ENCODE measurements at places on chromosomes 16 and 17. TPM values are rescaled to one million over a fixed set of nuclear protein-coding genes. Genes with fewer than 3 reads are reported as not detected.

- no peak overlapping the region for H3K27ac ChIP-seq
- H3K27me3 ChIP-seq: no peaks in the 10 kb centered on the region
- peaks cover 19% of the 10 kb centered on the region for H3K4me1 ChIP-seq
- peaks cover 39% of the 10 kb centered on the region for H3K36me3 ChIP-seq
- DNase-seq: no peak
These were observed 5.7 kb downstream of the GOSR2 start for GRCh38 chr17:46928467-46929261.

- no peak overlapping the region for H3K4me3 ChIP-seq
- no peaks in the 10 kb centered on the region for H3K4me1 ChIP-seq
- no peak for DNase-seq
- H3K27me3 ChIP-seq: no peaks in the 10 kb centered on the region
These were observed 83.2 kb upstream of the CLEC18A start for GRCh38 chr16:69867784-69868560.

GRCh38 chr17:67270416-67270815, 25.4 kb upstream of the HELZ start:
- H3K27me3 ChIP-seq: no peaks in the 10 kb centered on the region
- no peak overlapping the region for H3K4me3 ChIP-seq
- H3K4me1 ChIP-seq: no peaks in the 10 kb centered on the region
- DNase-seq: no peak
- no peak overlapping the region for H3K27ac ChIP-seq
- H3K36me3 ChIP-seq: no peaks in the 10 kb centered on the region

Gene CISD3
- total RNA-seq: 27.5 TPM

Gene BLTP2
- 52.9 TPM for total RNA-seq

Gene NDEL1
- total RNA-seq: 19.2 TPM

DNA sequence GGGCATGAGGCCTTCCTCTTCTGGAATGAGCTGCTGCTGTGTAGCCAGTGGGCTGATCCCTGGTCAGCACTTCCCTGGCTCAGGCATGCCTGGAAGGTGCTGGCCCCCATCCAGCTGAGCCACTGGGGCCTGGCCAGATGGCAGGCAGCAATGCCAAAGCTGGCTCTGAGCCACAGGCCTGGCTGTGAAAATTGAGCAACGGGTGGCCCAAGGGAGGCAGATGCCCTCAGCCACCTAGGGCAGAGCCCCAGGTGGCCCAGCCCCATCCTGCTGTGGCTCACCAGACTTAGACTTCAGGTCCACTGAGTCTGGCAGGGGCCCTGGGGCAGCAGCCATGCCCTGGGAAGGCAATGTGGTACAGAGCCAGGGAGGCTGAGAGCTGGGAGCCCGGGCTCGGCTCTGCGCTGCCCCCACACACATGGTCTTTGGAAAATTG, 8.5 kb upstream of the CRHR1 start:
- H3K4me3 ChIP-seq: no peak overlapping the region
- peaks cover 7% of the 10 kb centered on the region for H3K4me1 ChIP-seq
- DNase-seq: peak; percentile 96
- no peak overlapping the region for H3K27ac ChIP-seq

DNA sequence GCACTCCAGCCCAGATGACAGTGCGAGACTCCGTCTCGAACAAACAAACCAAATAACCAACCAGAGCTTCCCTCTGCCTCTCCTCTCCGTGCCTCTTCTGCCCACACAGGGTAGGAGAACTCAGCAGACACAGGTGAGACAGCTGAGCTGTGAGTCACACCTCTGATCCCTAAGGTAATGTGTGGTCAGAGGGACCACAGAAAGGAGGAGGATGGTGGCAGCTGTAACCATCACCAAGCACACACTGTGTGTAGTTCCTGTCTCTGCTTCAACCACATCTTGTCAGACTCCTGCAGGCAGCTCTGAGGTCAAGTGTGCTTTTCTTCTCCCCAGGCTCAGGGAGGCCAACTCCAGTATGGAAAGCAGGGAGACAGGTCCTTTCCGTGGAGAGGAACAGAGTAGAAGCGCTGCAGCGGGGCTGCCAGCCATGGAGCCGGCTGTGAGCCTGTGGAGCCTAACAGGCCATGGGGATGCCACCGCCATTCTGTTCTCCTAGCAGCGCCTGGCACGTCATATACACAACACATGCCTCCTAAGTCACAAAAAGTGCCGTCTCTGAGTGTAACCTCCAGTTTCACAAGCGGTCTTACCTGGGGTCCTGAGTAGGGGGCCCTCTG, 7.1 kb downstream of the NUDT16L1 start:
- H3K36me3 ChIP-seq: peaks cover 62% of the 10 kb centered on the region
- no peak overlapping the region for H3K4me3 ChIP-seq
- no peak overlapping the region for H3K27ac ChIP-seq
- no peaks in the 10 kb centered on the region for H3K4me1 ChIP-seq
- no peak for DNase-seq

GRCh38 chr16:12386192-12386591, 409.7 kb downstream of the SNX29 start:
- no peaks in the 10 kb centered on the region for H3K27me3 ChIP-seq
- no peak overlapping the region for H3K27ac ChIP-seq
- H3K4me3 ChIP-seq: no peak overlapping the region
- DNase-seq: no peak
- H3K4me1 ChIP-seq: no peaks in the 10 kb centered on the region

- no peak for DNase-seq
- H3K27ac ChIP-seq: no peak overlapping the region
- H3K27me3 ChIP-seq: no peaks in the 10 kb centered on the region
- no peaks in the 10 kb centered on the region for H3K36me3 ChIP-seq
These were observed 21.4 kb upstream of the NPTX1 start for GRCh38 chr17:80497726-80498241.

DNA sequence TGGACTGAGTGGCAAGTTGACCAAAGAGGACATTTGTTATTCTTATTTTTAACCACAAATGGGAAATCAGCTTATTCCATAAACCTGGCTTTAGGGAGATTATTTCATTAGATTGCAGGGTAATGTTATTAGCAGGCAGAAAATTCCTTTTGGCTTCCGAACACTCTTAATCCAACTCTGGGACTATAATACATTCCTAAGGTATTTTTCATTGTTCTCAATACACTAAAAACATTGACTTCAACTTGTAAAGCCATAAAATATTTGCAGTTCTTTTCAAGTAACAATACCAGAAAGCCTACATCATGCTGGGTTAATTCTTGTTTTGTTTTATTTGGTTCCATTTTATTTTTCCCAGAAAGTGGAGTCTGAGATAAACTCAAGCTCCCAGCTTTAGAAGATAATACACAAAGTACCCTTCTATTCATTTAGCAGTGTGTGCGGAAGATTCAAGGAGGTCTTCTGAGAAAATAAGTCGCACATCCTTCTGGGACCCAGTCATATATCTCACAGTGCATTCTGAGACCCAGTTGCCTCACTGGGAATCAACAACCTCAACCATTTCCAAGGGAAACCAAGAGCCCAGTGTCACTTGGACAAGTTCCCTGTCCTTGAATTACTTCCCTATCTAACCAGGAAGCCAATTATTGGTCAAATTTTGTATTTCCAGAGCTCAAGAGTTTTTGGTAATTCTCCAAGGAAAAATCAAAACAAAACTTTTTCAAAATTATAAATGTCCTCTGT, 389.6 kb upstream of the DYNLRB2 start:
- DNase-seq: no peak
- H3K27me3 ChIP-seq: peaks cover 3% of the 10 kb centered on the region
- H3K4me3 ChIP-seq: no peak overlapping the region
- H3K27ac ChIP-seq: no peak overlapping the region

DNA sequence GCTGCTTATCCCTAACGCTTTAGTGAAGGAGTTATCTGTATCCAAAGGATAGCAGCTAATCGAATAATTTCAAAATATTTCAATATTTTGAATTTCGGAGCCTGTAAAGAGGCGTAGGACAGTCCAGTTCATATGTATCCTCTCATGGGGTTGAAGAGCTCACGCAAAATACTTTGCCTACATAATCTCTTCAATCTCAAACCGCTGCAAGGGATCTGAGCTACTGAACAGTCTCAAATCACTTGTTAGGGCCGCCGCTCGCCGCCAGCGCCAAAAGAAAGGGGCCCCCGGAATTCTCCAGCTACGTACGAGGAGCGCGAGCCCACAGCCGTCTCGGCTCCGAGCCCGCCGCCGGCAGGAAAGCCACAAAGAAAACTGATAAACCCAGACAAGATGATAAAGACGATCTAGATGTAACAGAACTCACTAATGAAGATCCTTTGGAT, 601 bp upstream of the RFWD3 start:
- H3K36me3 ChIP-seq: no peaks in the 10 kb centered on the region
- no peak for DNase-seq
- H3K27me3 ChIP-seq: no peaks in the 10 kb centered on the region
- no peaks in the 10 kb centered on the region for H3K4me1 ChIP-seq
- no peak overlapping the region for H3K27ac ChIP-seq

GRCh38 chr17:78027121-78027520, 68.6 kb downstream of the TNRC6C start:
- no peaks in the 10 kb centered on the region for H3K36me3 ChIP-seq
- no peaks in the 10 kb centered on the region for H3K4me1 ChIP-seq
- H3K27ac ChIP-seq: no peak overlapping the region

Gene CCDC154
- total RNA-seq: 0.59 TPM

Measured in pancreas (tissue), 10 donors.